ENCODE measurements at places on chromosomes 7 and 10.

DNA sequence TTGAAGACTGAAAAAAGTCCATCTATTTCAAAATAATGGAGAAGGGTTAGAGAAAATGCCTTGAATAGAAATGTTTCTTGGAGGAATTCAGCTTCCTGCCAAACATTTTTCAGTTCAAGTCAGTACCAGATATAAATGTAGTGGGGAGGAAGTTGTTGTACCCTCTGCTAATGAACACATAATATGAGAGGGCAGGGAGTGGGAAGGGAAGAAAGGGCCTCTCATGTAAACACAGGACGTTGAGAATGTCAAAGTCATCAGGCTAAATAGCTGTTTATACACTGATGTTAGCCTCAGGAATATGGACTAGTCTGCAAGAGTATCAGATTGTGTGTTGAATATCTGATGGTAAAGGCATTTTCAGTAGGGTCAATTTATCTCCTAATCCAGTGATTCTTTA is 37.0 kb downstream of the GPR37 start:
- DNase-seq, result no peak

GRCh38 chr10:58282615-58283014 is 13.7 kb downstream of the CISD1 start:
- DNase-seq, result no peak

DNA sequence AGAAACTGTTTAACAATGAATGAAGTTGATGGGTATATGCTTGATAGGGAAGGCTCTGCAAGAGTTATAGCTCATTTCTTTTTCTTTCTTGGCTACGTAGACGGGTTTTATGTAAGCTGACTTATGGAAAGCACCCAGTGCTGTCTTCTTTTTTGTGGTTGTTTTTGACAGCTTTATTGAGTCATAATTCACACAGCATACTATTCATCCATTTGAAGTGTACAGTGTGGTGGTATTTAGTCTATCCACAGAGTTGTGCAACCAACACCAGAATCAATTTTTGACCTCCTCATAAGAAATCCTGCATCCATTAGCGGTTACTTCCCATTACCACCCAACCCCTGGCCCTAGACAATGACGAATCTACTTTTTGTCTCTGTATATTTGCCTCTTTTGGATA is 240.6 kb upstream of the KIAA1217 start:
- DNase-seq, result no peak

- no peak for DNase-seq
Observed at GRCh38 chr7:150370612-150371071, 2.0 kb downstream of the REPIN1 start.

- DNase-seq, result no peak
Observed at GRCh38 chr7:131934452-131934851, 378.0 kb upstream of the PODXL start.

DNA sequence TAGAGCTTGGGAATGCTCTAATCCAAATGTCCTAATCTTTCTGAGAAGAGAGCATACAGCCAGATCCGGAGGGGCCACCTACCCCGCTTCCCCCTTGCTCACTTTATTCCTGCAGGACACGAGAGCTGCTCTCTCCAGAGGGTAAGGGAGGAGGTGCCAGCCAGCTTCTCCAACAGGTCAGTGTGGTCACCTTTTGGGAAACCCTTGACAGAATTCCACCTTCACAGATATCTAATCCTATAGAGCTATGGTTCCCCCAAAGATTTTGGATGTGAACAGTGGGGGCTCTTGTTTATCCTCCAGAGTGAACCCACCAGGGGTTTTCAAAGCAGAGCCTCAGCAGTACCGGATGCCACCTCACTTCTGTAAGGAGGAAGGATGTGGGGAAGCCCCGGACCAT is 34.6 kb upstream of the C10orf90 start:
- DNase-seq, result no peak

DNA sequence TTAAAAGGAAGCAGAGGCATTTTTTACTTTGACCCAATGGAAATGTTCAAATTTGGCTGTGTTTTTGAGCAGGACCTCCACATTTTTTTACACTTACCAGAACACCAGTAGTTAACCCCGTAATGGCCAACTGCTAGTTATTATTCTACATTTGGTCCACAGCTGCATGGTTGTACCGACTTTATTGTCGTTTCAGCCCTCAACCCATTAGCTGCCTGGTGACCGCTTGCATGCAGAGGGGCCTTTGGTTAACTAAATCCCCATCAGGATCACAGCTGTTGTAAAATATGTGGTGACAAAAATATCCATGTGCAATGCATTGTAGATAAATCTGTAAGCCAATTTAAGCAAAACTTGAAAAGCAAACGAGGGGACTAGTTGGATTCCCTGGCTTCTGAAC is 342.2 kb upstream of the MEOX2 start:
- DNase-seq, result no peak

- DNase-seq, result no peak
Observed at GRCh38 chr10:107657851-107658250, 493.3 kb upstream of the SORCS1 start.

DNA sequence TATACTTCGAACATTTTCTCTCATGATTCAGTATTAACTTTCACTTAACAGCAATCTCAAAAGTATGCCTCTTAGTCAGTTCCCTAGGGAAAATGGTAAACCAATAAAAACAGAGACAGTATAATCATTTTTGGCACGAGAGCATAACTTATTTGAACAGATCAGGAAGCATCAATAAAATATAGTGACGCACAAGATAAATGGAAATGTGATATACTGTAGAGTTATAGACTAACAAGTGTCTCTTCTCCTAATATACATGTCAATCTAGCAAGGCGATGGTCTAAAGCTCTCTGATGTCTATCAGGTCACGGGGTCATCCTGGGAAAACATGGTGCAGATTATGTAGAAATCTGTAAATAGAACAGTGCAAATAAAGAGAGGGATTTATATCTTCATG is 131.6 kb downstream of the HGF start:
- peak; percentile 97 for DNase-seq

- DNase-seq, result no peak
Observed at GRCh38 chr10:48491392-48492139, 113.3 kb downstream of the ARHGAP22 start.

- no peak for DNase-seq
Observed at GRCh38 chr10:111944331-111944730, 239.2 kb downstream of the GPAM start.

GRCh38 chr7:148708026-148708885 is 9.6 kb downstream of the CUL1 start:
- DNase-seq, result no peak

All from SHP77 (cell line).